ENCODE measurements at places on chromosomes 6 and 20.

DNA sequence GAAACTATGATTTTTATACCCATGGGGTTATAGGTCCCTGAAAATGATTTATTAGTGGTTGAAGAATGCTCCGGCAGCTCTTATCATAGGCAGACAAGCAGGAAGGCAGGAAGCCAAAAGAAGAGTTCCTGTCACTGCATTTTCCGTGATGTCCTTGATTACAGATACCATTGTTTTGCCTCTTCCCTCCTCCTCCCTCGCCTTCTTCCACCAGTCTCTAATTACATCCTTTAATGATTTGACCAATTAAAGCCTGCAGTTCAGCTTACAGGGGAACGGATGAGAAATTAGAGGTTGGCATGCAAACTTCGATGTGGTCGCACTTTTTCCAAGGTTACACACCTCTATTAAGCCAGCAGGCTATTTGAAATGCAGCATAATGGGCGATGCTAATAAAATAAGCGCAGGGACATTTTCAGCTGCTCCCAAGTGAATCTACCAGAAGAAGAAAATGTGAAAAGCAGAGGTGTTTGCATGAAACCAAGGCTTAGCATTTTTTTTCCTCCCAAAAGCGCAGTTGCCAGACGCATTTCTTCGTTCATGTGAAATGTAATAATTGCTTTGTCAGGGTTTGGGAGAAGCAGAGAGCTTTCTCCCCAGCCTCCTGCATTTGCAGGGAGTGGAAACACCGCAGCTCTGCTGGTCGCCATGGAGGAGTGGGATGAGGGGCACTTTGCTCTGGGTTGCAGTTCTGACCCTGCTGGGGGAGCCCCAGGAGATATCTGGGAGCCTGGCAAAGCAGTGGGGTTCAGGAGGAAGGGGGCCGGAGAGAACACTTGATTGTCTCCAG is 6.0 kb downstream of the NOX3 start:
- no peak for DNase-seq

DNA sequence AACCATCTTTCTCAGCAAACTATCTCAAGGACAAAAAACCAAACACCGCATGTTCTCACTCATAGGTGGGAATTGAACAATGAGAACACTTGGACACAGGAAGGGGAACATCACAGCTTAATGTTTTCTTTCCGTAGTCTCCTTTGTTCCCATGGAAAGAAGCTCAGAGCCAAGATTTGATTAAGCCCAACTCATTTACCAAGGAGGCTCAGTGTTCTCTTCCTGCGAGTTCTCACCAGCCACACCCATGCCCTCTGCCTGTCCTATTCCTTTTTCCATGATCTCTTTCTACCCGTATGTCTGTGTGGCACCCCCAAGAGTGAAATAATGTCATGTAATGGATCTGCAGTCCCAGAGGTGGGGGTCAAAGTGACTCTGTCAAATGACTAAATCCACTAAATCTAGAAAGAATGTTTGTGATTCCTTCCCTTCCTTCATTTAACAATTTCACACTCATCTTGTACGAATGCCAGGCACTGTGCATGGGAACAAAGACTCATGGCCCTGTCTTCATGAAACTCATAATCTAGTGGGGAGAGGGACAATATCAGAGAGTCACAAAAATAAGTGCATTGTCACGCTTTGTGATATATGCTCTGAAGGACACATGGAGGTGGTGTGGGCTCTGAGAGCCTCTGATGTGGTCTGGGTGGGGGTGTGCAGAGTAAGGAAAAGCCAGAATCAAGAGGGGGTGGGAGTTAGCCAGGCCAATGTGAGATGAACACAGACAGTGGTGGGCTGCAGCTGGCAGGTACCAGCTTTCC is 292.1 kb downstream of the CDC5L start:
- no peak for DNase-seq

DNA sequence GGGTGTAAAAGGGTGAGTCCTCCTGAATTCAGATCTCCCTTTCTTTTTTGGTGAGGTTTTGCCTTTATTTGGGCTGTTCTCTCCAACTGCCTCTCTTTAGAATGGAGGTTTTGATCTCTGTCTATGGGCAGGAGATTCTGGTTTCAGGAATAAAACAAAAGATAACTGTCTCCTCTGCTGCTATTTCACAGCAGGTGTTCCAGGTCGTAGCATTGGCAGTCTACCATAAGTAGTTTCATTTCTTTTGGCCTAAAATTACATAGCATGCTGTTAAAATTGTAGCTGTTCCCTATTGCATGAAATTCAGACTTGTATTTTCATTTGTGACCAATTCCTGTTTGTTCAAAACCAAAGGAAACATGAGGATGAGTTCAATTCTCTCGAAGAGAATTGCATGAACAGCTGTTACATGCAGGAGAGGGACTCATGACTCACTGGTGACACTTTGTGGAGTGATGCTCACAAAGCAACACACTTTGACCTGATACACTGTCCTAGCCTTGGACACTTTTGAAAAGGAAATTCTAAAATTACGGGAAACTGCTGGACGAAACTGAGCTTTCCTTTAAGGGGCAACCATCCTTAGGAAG is 76.8 kb upstream of the SIRPG start:
- DNase-seq: peak; percentile 77

GRCh38 chr20:50193836-50194421 is 3.3 kb downstream of the CEBPB start:
- no peak for DNase-seq

- DNase-seq: no peak
Observed at GRCh38 chr6:160117137-160117536, 4.5 kb upstream of the SLC22A1 start.

DNA sequence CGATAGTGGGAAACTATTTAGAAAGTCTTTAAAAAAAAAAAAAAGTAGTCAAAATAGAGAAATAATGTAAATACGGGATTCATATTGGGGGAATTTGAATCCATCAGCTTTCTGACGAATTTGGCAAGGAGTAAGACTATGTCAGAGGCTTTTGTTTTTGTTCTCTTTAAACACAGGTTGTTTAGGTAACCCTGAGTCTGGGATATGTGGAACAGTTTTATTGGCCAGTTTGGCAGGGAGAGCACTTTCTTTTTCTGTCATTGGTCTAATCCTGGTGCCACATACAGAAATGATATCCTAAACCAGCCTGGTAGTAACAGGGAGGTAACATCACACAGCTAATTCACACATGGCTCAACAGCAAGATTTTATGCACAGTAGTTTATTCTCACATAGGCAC is 27.7 kb downstream of the HAO1 start:
- no peak for DNase-seq

GRCh38 chr6:108368431-108369030 is 73.7 kb downstream of the AFG1L start:
- no peak for DNase-seq

GRCh38 chr20:15674253-15675060 is 898.8 kb downstream of the KIF16B start:
- no peak for DNase-seq

DNA sequence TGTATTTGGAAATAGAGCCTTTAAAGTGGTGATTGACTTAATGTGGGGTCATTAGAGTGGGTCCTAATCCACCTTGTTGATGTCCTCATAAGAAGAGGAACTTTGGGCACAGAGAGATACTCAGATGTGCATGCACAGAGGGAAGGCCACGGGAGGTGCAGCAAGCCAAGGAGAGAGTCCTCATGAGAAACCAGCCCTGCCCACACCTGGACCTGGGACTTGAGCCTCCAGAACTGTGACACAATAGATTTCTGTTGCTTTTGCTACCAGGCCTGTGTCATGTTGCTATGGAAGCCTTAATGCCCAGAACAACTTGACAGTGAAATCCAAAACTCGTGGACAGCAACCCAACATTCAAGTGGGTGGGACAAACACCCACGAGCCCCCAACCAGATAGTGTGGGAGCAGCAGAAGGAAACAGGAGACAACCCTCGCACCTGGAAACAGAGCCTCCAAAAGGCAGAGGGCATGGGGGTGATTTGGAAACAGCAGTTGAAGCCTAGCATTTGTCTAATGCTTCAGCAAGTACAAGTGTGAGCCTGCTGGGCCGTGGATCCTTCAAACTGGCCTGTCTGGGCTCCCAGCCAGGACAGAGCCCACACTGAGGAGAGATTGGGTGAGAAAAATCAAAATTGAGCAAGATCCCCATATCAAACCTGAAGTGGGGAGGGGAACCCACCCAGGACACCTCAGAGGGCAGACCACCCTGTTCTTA is 201.0 kb upstream of the CST7 start:
- no peak for DNase-seq

DNA sequence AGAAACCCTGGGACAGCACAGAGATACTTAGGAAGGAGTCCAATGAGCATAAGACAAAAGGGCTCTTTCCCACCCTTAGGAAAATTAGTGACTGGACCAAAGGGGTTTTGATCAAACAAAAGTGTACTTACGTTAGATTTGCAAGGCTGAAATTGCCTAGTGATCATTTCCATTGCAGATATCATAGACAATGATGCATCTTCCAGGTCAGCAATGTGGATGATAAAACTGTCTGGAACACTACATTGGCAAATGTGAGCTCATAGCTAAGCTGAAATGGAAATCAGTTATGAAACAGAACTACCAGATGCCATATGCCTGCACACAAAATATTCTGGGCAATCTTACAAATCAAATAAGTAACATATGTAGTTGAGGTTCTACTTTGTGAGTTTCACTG is 34.0 kb downstream of the LY86 start:
- no peak for DNase-seq

DNA sequence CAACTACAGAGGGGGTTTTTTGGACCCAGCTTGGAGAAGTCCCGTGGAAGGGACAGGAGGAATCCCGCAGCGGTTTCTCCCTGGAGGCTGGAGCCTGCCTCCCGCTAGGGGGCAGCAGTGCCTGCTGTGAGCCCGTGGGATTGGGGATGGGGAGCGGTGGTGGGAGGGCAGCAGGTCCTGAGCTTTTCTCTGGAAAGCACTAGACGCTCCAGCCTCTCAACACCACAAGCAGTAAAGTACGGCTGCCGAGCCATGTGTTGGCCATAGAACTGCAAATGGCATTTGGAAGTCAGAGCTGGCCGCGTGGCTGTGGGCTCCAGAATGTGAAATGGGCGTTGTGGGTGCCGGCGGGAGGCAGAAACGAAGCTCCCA is 47.8 kb downstream of the GMPR start:
- no peak for DNase-seq

DNA sequence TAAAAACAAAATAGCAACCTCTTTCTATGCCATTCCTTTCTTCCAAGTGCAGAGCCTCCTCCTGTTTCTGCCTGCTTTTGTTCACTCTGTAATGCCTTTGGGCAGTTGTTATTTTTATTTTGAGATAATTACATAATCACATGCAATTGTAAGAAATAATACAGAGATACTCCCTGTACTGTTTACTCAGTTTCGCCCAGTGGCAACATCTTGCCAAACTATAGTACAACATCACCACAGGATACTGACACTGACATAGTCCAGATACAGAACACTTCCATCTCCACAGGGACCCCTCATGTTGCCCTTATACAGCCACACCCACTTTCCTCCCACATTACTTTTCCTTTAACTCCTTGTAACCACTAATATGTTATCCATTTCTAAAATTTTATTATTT is 59.7 kb downstream of the BANF2 start:
- DNase-seq: no peak

DNA sequence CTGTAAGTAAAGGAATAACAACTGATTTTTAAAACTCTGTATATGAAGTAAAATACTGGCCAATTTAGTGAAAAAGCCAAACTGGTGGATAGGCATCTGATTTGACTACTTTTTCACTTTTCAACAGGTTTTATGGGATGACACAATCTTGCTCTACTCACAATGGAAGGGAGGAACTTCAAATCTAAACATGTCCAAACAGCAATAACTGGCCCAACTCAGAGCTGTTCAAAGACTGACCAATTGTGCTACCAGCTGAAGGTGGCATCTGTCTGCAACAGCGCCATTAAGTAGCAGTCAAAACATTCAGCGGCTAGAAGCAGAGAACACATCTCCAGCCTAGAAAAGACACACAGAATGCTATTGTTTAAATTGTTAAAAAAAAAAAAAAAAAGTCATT is 44.6 kb downstream of the SESN1 start:
- no peak for DNase-seq

- no peak for DNase-seq
Observed at GRCh38 chr6:157912326-157912725, 69.3 kb upstream of the SYNJ2 start.

DNA sequence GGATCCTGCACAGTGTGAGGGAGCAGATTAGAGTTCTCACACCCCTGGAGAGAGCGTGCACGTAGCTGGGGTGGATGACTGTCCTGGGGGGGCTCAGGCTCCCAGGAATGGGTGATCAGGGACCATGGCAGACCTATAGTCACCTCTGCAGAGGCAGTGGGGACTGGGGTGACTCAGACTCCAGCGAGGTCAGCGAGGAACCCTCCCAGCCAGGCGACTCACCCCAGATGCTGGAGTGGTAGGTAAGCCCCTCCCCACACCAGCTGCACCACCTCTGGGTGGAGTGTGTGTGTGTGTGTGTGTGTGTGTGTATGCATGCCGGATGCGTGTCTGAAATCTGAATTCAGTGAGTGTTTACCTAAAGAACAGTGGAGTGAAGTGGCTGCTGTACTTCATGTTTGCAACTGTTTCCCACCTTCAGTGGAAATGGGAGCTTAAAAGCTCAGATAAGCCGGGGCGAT is 17.4 kb upstream of the GTSF1L start:
- DNase-seq: no peak

DNA sequence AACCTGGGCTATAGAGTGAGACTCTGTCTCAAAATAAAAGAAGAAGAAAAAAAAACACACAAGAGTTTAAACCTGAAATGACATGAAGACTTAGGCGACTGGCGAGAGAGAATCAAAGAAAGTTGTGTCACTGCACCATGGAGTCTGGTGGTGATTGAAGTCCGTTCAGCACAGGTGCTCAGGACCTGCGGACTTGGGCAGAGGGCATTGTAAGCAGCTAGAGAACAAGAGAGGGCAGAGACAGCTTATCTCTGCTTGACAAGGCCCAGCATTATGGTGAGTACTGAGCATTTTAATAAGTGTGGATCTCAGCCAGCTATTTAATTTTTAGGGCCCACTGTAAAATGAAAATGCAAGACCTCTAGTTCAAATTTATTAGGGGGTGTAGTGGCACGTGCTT is 31.5 kb downstream of the BANF2 start:
- no peak for DNase-seq

DNA sequence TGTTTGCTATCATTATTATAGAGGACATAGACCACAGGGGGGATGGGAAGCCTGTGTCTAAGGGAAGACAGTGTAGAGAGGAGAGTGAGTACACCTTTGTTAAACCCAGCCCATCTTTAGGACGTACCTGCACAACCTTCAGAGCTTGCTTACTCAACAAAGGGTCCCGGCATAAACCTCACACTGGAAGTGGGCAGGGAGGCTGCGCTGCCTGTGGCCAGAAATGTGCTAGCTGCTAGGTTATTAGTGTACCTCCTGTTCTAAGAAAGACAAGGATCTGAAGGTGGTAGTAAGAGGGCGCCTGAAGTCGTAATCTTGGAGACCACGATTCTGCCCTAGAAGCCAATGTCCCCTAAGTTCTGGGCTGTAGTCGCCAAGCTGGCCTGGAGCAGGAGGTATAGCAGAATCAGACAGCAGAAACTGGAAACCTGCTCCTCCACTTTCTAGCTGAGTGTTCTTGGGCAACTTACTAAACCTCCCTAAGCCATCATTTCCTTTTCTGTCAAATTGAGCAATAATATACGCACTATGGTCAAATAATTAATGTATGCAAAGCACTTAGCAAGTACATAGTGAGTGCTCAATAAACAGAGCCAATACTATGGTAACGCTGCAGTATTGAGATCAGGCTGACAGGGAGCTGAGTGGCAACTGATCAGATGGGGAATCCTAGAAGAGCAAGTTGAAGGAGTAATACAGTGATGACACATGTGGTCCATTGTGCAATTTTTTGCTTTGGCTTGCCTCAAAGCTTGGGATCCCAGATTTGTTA is 16.8 kb upstream of the AKIRIN2 start:
- peak; percentile 72 for DNase-seq

Measured in CD4-positive, alpha-beta T cell (primary cell).